Dorsolateral prefrontal cortex (tissue), 122 donors: ENCODE measurements at places on chromosomes 3 and 15.

- DNase-seq = no peak
Observed at GRCh38 chr3:134249296-134249841, 1.3 kb downstream of the RYK start.

DNA sequence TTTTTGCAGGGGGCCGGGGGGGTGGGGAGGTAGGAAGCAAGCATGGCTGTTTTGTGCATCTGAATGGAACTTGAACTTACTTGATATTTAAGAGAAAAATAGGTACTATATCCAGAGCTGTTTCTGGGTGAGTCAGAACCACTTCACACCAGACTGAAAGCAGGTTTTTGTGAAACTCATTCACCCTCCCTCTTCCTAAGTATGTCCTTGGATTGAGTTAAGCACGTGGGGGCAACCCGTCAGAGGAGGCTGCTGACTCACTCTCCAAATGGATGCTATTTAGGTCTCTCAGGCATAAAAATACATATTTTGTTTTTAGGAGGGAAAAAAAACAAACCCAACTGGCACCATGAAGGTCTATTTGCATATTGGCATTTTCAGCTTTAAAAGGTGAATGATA lies 270.3 kb downstream of the RYR3 start:
- DNase-seq = peak; percentile 40

GRCh38 chr3:45711931-45712330 lies 22.7 kb downstream of the SACM1L start:
- no peak for DNase-seq

GRCh38 chr3:142568393-142569017 lies 10.0 kb downstream of the ATR start:
- no peak for DNase-seq

DNA sequence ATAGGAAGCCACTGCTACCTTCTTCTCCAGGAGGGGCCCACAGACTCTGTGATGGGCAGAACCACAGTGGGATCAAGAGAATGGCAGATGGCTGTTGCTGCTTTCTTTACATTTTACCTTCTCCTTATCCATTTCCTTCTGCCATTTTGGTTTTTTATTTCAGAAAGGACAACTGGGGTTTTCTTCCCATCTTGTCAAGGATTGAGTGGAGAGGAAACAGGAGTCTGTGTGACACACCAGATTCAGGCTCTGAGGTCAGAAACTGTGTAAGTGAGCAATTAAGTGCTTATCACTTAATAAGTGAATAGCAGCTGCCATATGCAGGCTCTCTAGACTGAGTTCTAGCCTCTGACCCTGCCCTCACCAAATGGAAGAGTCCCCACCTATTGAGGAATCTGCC lies 47.3 kb downstream of the ITGB5 start:
- DNase-seq = no peak

GRCh38 chr3:14415501-14415900 lies 13.1 kb downstream of the SLC6A6 start:
- no peak for DNase-seq

GRCh38 chr15:63176302-63176701 lies 13.1 kb upstream of the RAB8B start:
- DNase-seq = no peak

GRCh38 chr3:171950373-171950772 lies 89.0 kb upstream of the FNDC3B start:
- no peak for DNase-seq

DNA sequence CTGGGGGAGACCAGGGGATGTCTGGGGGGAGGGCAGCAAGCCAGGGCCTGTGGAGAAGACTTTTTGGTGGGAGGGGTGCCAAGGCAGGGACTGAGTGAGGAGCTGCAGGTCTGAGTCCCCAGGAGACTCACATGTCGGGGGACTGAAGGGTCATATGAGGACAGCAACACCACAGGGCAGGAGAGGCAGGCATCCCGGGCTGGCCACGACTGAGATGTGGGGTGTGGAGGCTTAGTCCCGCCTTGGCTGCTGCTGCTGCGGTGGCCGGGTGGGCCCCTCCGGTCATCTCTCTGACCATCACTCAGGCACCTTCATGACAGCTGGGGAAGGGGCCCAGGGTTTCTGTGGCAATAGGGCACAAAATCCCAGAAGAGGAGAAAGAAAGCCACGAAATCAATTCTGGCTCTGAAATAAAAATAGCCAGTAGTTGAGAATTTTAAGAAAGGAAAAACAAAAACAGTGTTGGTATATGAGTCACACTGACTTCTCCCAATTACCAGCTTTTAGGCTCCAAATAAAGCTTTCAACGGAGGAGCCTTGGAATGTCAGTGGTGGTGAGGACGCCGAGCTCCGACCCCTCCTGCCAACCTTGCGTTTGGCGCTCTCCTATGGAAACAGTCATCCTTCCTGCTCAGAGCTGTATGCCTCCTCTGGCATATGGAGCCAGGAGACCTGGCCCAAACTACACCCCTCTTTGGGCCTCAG lies 52.9 kb upstream of the ITGA11 start:
- DNase-seq = no peak

DNA sequence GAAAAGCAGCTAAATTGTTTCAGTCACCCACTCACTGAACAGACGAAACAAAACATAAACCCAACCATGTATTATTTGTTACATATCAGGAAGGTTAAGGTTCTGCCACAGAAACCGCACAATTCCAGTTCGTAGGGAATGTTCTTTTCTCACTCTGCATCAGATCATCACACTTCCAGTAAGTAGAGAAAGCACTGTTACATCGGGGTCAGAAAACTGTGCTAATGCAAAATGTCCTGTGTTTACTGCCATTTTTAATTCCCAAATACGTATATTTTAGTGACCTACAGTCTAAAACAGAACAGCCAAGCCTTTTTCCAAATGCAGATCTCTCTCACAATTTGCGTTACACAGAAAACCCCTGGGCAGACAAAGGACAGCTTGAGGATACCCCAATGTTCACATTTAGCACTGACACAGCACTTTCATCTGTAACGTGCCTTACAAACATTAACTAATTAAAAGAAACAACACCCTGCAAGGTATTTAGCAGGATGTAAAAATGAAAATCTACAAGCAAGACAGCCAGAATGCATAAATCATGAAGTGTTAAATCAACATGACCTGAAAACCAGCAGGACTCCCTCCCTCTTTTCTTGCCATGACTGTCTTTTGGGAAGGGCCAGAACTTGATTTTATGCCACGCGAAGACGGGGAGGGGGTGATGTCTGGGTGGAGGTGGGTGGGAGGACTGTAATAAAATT lies 34.8 kb upstream of the SKIL start:
- DNase-seq = no peak

GRCh38 chr15:92638291-92638708 lies 17.3 kb downstream of the FAM174B start:
- no peak for DNase-seq

DNA sequence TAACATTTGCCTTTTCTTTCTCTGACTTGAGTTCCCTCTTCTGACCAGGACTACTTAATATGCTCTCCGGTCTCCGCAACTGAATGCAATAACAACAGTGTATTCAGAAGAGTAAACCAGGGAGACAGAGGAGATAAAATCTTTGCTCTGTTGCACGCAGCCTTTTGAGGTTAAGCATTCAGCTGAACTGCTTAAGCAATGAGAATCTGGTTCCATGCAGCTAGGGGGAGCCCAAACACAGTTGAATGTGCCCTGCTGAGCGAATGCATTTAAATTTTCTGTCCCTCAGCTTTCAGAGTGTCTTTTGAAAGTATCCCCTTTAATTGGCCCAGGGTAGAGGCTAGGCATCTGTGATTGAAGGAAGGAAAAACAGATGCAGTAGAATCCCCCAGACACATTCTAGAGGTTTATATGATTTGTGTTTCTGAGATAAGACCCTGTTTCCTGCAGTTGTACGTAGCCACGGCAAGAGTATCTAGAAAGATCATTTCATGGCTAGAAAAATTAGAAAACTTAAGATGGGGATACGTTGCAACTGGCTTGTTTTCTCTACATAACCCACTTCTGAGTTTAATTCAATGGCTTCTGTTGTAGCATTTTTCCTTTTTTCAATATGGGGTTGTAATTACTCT lies 309.6 kb downstream of the TUSC7 start:
- DNase-seq = peak; percentile 70

DNA sequence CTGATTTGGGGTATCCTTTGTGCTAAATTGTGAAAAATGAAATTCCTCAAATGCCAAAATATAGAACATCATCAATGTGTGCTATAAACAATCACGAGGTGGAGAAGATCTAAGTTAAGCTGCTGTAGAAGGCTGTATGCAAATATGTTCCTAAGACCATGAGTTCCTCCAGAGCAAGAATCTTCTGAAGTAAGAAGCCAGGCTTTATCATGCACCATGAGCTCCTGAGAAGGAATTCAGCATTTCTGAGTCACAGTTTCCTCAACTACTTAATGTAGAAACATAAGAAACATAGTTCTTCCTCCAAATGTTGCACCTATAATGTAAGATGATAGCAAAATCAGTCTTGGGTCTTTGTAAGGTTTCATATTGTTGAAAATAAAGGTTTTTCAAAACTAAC lies 241.7 kb upstream of the MDFIC2 start:
- no peak for DNase-seq

DNA sequence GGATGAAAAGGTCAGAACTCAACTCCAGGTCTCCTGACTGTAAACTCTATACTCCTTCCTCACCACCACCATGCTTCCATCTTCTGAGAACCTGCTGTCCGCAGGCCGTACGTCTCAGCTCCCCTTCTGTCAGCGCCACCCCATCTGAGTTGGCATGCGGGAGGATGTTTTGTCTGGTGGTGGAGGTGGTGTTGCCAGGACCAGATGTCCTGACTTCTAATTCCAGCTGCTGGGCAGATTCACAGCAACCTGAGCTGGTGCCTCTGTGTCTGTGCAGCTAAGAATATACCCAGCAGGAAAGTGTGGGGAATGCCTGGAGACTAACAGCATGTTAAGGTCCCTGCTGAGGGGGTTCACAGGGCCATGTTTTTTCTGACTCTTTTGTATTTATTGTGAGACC lies 23.2 kb downstream of the PLA1A start:
- no peak for DNase-seq

DNA sequence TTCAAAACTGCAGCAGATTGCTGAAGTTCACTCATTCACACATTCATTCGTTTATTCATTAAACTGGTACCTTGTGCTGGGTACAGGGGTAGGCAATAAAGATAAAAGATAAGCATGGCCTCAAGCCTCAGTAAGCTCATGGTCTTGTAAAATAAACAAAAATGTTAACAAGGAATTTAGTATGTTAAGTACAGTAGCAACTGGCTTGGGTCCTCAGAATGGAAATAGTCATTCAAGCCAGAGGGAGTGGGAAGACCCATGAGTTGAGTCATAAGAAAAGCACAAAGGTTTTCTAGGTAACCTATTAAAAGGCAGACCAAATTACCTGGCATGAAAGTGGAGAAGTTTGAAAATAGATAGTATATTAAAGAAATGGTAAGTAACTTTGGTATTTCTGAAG lies 163.3 kb downstream of the CDIN1 start:
- no peak for DNase-seq

GRCh38 chr15:74377831-74378766 lies 10.7 kb upstream of the CYP11A1 start:
- no peak for DNase-seq

- no peak for DNase-seq
Observed at GRCh38 chr3:133295199-133295901, 104.5 kb upstream of the BFSP2 start.

- no peak for DNase-seq
Observed at GRCh38 chr3:107604057-107604822, 81.5 kb downstream of the BBX start.

- no peak for DNase-seq
Observed at GRCh38 chr3:49358884-49359225, 702 bp upstream of the GPX1 start.

GRCh38 chr3:129461461-129462146 lies 21.6 kb downstream of the IFT122 start:
- no peak for DNase-seq

- DNase-seq = no peak
Observed at GRCh38 chr3:48949376-48949717, 30.7 kb downstream of the ARIH2 start.

DNA sequence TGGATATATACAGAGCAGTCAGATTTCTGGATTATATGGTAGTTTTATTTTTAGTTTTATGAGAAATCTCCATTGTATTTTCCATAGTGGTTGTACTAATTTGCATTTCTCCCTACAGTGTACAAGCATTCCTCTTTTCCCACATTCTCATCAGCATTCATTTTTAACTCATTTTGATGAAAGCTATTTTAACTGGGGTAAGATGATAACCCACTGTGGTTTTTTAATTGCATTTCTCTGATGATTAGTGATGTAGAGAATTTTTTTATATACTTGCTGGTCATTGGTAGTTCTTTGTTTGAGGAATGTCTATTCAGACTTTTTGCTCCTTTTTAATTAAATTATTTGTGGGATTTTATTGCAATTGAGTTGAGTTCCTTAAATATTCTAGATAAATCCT lies 903.6 kb downstream of the DIPK2A start:
- no peak for DNase-seq

- DNase-seq = no peak
Observed at GRCh38 chr3:122067588-122068240, 12.6 kb downstream of the CD86 start.

DNA sequence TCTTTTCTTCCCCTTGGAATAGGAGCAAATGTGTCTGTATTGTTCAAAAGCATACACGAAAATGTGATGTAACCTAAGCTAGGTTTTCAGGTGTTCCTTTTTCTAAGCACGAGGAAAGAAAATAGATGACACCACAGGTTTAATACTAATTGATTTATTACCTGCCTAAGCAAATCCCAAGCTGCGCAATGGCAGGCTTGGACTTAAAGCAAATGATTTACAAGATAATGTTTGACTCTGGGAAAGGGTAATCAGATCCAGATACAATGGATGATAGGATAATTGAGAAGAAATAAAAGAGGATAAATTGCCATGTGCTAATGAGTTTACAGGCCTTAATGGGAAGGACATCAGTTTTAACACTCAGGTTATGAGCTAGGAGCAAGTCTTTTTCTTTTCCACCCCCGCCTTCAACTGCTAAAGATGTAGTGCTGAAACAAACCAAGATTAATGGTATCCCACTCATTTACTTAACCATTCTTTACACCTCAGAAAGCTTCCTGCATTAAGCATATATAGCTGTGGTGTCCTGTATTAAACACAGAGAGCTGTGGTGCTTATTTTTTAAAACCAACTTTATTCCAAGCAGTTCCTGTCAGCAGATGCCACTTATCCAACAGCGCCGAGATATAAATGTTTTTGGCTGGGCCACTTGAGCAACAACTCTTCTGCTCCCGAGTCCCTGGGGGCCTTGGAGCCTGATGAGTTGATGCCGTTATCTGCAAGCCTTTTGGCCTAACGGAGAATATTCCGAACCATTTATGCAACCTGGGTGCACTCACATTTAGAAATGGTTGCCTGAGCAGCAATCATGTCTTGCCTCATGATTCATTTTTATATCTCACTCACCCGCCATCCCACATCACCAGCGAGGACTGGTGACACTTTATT lies 205.5 kb downstream of the MECOM start:
- DNase-seq = no peak

DNA sequence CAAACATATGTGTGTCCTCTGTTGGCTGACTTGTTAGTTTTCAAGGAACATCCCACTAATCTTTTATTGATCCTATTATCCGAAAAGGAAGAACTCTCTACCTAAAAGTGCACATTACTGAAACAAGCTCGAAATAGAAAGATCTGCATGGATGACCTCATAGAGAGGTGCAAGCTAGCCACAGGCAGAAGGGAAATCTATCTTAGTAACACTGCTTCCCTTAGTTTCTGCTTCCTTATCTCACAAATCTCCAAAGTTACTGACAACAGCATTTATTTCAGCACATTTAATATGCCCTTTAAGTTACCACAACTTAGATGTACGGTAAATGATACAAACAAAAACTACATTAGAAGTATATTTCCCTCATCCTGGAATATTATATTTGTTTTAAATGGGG lies 285.1 kb upstream of the CCDC54 start:
- no peak for DNase-seq

- DNase-seq = no peak
Observed at GRCh38 chr3:73557986-73558726, 66.6 kb downstream of the PDZRN3 start.
